ENCODE measurements at places on chromosomes 3 and 15.

DNA sequence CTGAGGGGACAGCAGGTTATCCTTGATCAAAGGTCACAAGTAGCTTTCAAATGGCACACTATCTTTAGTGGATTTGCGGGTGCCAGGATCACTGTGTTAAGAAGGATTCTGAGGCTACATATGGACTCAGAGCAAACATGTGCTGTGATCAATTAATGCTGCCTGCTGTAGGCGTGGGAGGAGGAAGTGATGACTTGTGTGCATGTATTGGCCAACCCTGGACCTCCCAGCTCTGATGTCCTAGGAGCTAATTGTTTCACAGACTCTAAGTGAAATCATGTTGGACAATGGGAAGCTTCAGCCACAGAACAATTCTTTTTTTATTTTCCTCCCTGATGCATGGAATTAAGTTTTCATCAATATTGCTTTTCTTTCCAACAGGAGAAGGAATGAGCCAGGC, 24.4 kb downstream of the FAH start:
- no peak for DNase-seq

- DNase-seq = no peak
Observed at GRCh38 chr3:60652829-60653228, 598.4 kb downstream of the FHIT start.

DNA sequence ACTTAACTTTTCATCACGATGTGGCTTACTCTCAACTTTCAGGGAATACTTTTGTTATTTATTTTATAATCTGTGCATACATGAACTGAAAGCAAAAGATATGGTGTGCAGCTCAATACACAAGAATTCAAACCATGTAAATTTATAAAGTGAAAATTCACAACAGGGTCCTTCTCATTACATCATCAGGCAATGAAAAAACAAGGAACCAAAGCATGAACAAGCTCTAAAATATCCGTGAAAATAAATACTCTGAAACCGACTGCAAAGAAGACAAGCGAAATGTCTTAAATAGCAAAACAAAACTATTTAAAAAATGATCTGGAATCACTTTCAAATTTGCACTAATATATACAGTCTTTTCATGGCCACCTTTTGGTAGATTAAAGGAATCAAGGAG, 28.9 kb downstream of the GNB5 start:
- no peak for DNase-seq

GRCh38 chr3:27479806-27480543, 4.2 kb downstream of the SLC4A7 start:
- no peak for DNase-seq

GRCh38 chr3:116445311-116445841, at the start of gene LSAMP:
LSAMP (minus strand) TSS chr3:116445487.
- no peak for DNase-seq

DNA sequence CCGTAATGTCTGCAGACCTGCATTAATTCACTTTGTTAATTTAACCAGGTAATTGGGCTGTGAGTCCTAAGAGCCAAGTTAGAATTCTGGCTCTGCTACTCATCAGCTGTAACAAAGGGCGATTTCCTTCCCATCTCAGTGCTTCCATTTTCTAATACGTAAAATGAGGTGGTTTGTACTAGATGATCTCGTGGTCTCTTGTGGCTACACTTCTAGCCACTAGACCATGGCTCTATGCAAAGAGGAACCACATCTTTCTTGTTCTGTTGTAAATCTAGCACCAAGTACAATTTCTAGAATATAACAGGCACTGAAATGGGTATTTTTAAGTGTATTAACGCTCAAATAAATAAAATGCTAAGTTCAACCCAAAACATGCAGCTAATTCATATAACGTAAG, 174.4 kb upstream of the THBS1 start:
- DNase-seq = no peak

DNA sequence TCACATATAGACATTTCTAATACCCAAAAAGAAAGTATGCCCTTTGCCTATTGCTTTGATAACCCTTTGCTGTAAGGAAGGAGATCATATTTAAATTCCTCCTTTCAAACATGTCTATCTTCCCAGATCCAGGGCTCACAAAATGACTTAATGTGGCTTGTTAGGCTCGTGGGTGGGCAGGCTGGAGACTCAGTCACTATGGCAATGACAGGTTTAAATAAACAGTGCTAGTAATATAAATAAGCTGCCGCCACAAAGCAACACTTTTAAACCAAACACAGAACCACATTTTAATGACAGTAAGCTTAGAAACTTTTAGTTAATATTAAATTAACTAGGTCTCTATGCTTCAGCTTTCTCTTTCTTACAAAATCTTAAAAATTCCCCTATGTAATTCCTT, 616.0 kb upstream of the NAALADL2 start:
- no peak for DNase-seq

DNA sequence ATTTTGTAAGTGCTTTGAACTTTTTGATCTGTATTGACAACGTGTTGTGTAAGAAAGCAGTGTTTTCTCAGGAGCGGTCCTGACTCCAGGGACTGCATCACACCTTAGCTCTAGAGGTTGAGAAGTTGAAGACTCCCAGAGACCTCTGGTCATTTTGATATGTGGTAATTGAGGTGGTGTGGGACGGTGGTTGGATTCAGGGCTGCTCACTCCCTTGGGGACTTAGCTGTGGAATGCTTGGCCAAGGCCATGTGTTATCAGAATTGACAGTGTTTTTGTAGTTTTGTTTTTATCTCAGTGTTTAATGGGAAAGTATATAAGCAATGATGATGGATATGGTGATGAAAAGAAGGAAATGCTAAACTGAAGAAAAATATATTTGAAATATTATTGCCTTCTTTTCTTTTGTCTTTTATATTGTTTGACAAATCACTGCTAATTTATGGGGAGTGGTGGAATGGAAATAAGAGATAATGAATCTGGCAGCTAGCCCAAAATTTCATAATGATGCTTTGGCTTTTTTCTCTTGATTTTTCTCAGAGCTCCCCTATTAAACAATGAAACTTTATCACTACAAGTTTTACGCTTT, 16.0 kb downstream of the CMSS1 start:
- no peak for DNase-seq

DNA sequence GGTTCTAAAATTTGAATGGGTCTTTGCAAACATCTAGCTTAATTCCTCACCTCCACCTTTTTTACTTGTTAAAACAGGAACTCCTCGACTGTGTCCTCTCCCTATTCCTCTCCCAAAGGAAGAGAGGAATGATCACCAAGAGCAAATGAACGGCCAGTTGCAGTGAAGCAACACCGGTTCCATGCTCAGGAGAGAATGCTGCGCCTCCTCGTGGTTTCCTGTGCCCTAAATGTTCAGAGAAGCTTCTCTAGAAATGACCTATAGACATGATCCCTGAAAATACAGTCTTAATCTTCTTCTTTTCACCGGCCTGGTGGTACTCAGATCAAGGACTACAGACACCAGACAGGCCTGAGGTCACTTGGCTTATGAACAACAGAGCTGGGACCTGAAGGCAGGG, 65.1 kb upstream of the GUCA1C start:
- no peak for DNase-seq

DNA sequence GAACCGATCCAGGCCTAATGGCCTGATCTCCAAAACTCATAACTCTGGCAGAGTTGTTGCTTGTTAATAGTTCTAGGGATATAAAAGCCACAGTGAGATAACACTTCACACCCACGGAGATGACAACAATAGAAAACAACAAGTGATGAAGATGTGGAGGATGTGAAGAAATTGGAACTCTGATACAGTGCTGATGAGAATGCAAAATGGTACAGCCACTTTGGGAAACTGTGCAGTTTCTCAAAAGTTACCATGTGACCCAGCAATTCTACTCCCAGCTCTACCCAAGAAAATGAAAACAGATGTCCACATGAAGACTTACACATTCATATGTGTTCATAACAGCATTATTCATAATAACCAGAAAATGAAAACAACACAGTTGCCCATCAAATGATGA, 3.8 kb downstream of the CMTM7 start:
- DNase-seq = no peak

DNA sequence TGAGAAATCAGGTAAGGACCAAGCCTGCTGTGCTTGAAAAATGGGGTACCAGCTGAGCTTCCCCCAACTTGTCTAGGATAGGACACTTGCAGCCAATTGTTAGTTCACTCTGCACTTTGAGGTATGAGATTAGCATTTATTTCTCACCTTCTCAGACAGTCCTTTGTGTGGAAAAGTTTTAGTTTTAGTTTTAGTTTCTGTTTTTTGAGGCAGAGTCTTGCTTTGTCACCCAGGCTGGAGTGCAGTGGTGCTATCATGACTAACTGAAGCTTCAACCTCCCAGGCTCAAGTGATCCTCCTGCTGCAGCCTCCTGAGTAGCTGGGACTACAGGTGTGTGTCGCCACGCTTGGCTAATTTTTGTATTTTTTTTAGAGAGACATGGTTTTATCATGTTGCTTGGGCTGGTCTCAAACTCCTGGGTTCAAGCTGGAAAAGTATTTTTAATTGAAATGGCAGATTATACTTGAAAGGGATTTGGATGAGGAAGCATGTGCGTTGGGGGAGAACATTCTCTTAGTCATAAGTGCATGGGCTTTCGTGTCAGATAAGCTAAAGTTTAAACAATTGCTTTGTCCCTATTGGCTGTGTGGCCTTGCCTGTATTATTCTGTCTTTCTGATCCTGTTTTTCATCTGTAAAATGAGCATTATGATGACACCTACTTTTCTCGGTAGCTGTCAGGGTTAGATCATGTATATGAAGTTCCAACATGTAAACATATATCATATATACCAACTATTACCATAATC, 25.2 kb upstream of the CCK start:
- no peak for DNase-seq

Data from activated CD8-positive, alpha-beta memory T cell treated with anti-CD3 and anti-CD28 coated beads for 1 hour (primary cell).